ENCODE measurements at places on chromosomes 5 and 9. TPM values are rescaled to one million over a fixed set of nuclear protein-coding genes. Genes with fewer than 3 reads are reported as not detected.

COL23A1 gene
- not detected for total RNA-seq

QSOX2 gene
- 28.8 TPM for total RNA-seq

HAPLN1 gene
- total RNA-seq, result not detected

TXNDC8 gene
- not detected for total RNA-seq

PCDHGB1 gene
- total RNA-seq, result 2.1 TPM

ZNF658 gene
- total RNA-seq, result 2.0 TPM

SPATA31D4 gene
- not detected for total RNA-seq

TNC gene
- 1.2 TPM for total RNA-seq
